ENCODE measurements at places on chromosomes 1 and 21. TPM values are rescaled to one million over a fixed set of nuclear protein-coding genes. Genes with fewer than 3 reads are reported as not detected.

- no peaks in the 10 kb centered on the region for H3K27me3 ChIP-seq
- no peak overlapping the region for H3K27ac ChIP-seq
- H3K4me1 ChIP-seq = no peaks in the 10 kb centered on the region
- no peak for DNase-seq
- H3K4me3 ChIP-seq = no peak overlapping the region
- no peaks in the 10 kb centered on the region for H3K36me3 ChIP-seq
Measured at GRCh38 chr1:59767119-59767518, 47.6 kb upstream of the HOOK1 start.

GRCh38 chr1:56215771-56216170, 363.6 kb downstream of the PLPP3 start:
- peak; percentile 10 for DNase-seq
- no peak overlapping the region for H3K27ac ChIP-seq
- no peaks in the 10 kb centered on the region for H3K36me3 ChIP-seq
- H3K4me3 ChIP-seq = no peak overlapping the region

- DNase-seq = no peak
- H3K4me1 ChIP-seq = peaks cover 4% of the 10 kb centered on the region
- H3K4me3 ChIP-seq = no peak overlapping the region
- peaks cover 6% of the 10 kb centered on the region for H3K36me3 ChIP-seq
Measured at GRCh38 chr1:16621300-16621658, 7.9 kb upstream of the NBPF1 start.

DNA sequence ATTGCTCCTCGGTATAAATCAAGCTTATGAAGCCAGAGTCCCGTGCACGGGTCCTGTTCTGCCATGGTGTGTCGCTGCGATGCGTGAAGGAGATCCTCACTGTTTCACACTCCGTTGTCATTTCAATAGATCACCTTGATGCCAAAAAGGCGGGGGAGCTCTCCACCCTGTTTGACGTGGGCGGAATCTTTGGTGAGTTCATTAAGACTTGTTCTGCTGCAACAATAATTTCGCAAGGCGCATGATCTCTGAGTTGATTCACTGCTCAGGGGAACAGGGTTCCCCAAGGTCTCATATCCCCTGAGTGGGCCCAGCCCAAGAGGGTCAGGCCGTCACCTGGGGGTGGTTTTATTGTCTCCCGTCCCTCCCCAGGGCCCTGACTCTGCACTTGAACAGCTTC, 50.0 kb downstream of the SLC37A1 start:
- H3K4me1 ChIP-seq = no peaks in the 10 kb centered on the region
- H3K36me3 ChIP-seq = no peaks in the 10 kb centered on the region
- H3K27me3 ChIP-seq = no peaks in the 10 kb centered on the region
- H3K4me3 ChIP-seq = no peak overlapping the region
- DNase-seq = no peak

- H3K27ac ChIP-seq = no peak overlapping the region
- H3K36me3 ChIP-seq = no peaks in the 10 kb centered on the region
- no peak overlapping the region for H3K4me3 ChIP-seq
- DNase-seq = peak; percentile 56
- H3K4me1 ChIP-seq = peaks cover 11% of the 10 kb centered on the region
Measured at GRCh38 chr1:224785040-224785328, 144.5 kb upstream of the DNAH14 start.

DNA sequence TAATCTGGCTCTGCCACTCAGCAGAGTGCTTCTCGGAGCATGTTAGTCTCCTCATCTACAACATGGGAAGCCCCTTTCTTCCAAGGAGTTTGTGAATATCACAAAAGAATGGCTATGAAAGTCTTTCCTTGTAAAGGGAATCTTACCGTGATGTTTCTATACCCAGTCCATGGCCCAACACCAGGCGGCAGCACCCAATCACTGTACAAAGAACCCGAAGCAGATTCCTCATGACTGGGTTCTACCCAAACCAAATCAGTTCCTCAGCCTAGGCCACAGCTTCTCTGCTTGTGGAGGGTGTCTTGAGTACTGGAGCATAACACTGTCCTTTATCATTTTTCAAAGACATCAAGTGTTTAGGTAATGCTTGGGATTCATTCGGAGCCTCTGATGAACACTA, 16.6 kb upstream of the SLFNL1 start:
- peaks cover 11% of the 10 kb centered on the region for H3K36me3 ChIP-seq
- H3K4me3 ChIP-seq = no peak overlapping the region
- no peaks in the 10 kb centered on the region for H3K27me3 ChIP-seq
- no peak overlapping the region for H3K27ac ChIP-seq
- no peak for DNase-seq

DNA sequence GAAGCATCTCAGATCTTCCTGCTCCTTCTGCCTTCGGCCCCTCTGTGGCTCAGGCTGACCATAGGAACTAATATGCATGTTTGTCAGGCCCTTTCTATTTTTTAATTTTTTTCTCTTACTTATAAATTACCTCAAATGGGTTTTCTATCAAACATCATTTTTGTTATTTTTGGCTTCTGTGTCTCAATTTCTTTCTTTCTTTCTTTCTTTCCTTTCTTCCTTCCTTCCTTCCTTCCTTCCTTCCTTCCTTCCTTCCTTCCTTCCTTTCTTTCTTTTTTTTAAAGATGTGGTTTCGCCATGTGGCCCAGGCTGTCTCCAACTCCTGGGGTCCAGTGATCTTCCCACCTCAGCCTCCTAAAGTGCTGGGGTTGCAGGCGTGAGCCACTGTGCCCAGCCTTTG, 36.2 kb upstream of the TLR5 start:
- H3K4me3 ChIP-seq = no peak overlapping the region
- no peak overlapping the region for H3K27ac ChIP-seq
- H3K4me1 ChIP-seq = no peaks in the 10 kb centered on the region
- peaks cover 2% of the 10 kb centered on the region for H3K27me3 ChIP-seq
- no peak for DNase-seq

DNA sequence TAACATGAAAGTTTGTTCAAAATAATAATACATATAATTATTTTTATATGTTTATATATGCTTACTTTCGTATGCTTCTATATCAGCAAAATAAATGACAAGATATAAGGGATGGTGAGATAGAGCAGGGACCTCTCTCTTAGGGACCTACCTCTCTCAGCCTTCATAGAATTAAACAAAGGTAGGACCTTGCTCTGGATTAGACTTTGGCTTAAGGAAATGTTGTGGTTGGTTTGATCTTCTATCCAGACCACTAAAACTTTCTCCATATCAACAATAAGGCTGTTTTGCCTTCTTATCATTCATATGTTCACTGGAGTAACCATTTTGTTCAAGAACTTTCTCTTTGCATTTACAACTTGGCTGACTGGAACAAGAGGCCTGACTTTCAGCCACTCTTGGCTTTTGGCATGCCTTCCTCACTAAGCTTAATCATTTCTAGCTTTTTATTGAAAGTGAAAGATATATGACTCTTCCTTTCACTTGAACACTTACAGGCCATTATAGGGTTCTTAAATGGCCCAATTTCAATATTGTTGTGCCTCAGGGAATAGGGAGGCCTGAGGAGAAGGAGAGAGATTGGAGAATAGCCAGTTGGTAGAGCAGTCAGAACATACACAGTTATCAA, 14.4 kb downstream of the FRRS1 start:
- H3K4me1 ChIP-seq = no peaks in the 10 kb centered on the region
- H3K27me3 ChIP-seq = no peaks in the 10 kb centered on the region
- H3K36me3 ChIP-seq = no peaks in the 10 kb centered on the region
- no peak overlapping the region for H3K27ac ChIP-seq
- no peak overlapping the region for H3K4me3 ChIP-seq

The OVAAL gene
- total RNA-seq = not detected

The HMGCS2 gene
- total RNA-seq = not detected

The CYP4A22 gene
- not detected for total RNA-seq
